ENCODE measurements at places on chromosomes 6 and 20.
A peak's percentile ranks its signal among the peaks of the same experiment; 100 is the strongest.

GRCh38 chr6:26183581-26184366 lies 96.5 kb downstream of the HFE start:
- DNase-seq, result peak; percentile 53

DNA sequence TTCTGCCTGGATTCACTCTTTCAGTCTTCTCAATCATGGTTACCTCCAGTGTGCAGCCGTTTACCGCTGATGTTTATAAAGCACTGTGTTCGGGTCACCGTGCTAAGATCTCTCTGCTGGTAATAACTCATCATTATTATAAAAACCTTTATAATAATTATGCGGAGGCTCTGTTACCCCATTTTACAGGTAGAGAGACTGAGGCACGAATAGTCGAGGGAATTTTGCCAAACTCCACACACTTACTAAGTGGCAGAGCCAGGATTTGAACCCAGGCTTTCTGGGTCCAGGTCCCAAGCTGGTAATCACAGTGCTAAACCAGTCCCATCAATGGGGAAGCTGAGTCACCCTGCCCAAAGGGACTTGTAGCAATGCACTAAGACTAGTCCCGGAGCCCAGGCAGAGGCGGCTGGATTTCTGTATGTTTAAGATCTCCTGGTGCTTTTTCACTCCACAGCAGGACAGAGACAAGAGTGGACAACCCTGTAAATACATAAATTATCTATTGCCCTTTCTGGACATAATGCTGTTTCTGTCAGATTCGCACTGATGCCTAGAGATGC lies 48.1 kb downstream of the SYNJ2 start:
- DNase-seq, result no peak

DNA sequence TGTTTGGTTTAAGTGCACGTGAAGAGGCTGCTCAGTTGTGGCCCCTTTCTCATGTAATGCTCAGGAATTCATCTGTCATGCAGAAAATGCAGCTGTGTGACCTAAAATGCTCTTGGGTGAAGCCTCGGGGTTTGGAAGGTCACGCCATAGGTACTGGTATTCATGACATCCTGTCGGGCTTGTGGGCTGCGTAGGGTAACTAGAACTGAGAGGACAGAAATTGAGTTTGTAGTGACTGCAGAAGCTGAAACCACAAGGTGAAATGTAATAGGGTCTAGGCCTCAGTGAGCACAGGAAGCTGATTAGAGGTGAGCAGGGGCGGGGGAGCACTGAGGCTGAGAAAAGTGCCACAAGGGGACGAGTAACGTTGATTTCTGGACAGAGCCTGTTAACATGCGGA lies 128.8 kb downstream of the SOBP start:
- DNase-seq, result no peak

DNA sequence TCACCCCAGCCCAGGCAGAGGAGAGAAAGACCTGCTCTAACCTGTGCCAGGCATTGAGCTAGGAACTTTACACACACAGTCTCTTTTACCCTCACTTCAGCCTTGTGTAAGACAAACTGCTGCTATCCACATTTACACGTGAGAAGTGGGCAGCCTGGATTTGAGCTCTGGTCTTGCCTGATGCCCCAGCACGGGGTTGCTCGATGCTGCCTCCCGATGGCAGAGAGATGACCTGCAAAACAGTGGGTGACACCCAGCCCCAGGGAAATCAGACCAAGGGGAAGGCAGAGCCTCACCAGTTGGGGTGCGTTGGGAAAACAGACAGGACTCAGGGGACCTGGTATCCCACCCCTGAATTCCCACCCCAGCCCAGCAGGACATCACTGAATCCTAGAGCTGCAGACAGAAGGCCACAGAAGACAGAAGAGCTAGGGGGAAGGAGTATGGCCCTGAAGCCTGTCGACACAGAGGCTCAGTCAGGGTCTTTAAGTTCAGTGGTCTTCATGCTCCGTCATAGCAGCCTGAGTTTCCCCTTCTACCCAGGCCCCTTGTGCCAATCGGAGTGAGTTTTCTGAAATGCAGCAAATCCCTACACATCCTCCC lies 990 bp downstream of the BPI start:
- no peak for DNase-seq

GRCh38 chr6:83920017-83920416 lies 60.5 kb downstream of the CYB5R4 start:
- no peak for DNase-seq

- peak; percentile 52 for DNase-seq
These were observed 301.9 kb upstream of the SGK1 start for GRCh38 chr6:134619789-134620188.

- DNase-seq, result no peak
These were observed 6.7 kb downstream of the TGM3 start for GRCh38 chr20:2302384-2303060.

GRCh38 chr6:158818581-158819212 lies 471 bp downstream of the EZR start:
- no peak for DNase-seq

GRCh38 chr6:140076105-140076504 lies 701.7 kb upstream of the CITED2 start:
- no peak for DNase-seq

DNA sequence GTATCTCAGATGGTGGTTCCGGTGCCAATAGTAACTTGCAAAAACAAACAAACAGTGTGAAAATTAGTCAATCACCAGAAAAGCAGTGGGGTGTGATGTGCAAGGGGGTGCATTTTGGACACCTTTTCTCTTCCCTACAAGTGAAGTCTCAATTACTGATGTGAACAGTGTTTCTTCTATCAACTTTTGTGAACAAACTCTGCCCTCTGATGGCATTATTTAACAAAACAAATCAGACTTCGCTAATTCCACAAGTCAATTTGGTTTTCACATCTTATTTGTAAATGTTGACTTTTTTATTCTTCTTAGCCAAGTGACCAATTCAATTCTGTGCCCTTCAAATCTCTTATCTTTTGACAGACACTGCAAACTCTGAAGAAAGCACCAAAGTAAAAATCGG lies 212.2 kb downstream of the UST start:
- DNase-seq, result no peak

- no peak for DNase-seq
These were observed 113.5 kb upstream of the SLC24A3 start for GRCh38 chr20:19098806-19099578.

DNA sequence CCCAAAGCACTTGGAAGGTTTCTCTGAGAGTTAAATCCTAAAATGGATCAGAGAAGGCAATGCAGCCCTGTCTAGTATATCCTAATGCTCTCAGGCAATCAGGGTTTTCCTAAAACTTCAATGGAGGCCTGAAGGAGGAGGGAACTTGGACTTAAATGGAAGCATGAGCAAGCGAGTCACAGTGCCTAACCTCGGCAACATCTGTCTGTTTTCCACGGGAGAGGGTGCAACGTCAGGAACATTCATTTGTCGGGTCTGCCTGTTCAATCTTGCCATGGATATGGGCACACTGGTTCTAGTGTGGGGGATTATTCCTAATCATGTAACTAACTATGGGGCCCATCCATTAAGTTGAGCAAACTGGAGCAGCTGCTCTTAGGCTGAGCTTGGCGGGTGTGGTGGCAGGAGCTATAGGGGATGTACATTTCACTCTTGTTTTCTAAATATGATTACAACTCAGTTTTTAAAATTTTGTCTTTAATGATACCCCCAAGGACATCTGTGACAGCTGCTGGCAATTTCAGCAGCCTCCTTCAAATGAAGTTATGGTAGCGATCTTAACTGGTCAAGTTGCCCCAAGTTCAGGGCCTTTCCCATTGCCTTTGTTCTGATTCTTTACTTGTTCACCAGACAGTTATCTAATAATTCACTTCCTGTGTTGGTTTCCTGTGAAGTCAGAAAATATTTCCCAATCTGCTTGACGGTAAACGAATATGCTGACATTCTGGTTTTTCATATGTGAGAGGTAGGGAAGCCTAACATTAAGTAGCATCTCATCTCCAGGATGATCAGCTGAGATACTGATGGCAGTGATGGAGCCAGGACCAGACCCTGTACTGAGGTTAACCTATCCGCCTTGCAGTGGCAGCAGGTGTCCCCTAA lies 21.6 kb downstream of the DSE start:
- no peak for DNase-seq

DNA sequence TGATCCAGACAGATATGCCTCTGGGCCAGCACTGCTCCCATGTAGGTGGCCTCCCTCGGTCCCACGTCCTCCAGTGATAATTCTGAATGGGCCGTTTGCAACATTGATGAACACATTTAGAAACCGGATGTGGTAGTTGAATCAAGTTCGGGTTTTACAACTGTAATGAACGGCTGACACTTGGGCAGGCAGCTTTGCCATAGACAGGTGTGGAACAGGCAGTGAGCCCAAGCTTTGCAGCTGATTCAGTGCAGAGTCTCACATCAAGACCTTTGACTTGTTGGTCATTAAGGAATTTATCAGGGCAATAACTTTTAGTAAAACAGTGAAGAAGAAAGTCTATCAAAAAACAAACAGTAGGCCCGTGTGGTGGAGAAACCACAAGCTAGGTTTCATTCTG lies 466.6 kb upstream of the AGPAT4 start:
- DNase-seq, result peak; percentile 8

GRCh38 chr6:67933278-67933677 lies 701.8 kb upstream of the ADGRB3 start:
- no peak for DNase-seq

Data from skeletal muscle cell (primary cell).